ENCODE measurements at places on chromosomes 2 and 18.

DNA sequence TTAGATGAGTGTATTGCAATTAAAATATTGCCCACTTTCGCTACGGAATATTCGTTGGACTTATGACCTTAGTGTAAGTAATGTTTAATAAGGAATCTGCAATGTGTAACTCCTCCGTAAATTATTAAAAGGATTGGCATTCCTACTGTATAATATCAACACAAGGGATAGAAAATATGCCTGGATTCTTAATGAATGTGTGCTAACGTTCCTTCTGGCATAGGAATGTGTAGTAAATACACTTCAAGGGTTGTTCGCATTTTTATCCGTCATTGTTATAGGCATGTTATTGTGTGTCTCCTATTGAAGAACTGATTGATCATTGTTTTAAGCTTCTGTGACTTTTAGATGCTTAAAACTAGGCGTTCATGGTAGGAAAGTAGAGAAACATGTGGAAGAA, 134.5 kb downstream of the NEDD4L start:
- no peak for DNase-seq

GRCh38 chr2:217773539-217773938, 229.3 kb downstream of the TNS1 start:
- no peak for DNase-seq

DNA sequence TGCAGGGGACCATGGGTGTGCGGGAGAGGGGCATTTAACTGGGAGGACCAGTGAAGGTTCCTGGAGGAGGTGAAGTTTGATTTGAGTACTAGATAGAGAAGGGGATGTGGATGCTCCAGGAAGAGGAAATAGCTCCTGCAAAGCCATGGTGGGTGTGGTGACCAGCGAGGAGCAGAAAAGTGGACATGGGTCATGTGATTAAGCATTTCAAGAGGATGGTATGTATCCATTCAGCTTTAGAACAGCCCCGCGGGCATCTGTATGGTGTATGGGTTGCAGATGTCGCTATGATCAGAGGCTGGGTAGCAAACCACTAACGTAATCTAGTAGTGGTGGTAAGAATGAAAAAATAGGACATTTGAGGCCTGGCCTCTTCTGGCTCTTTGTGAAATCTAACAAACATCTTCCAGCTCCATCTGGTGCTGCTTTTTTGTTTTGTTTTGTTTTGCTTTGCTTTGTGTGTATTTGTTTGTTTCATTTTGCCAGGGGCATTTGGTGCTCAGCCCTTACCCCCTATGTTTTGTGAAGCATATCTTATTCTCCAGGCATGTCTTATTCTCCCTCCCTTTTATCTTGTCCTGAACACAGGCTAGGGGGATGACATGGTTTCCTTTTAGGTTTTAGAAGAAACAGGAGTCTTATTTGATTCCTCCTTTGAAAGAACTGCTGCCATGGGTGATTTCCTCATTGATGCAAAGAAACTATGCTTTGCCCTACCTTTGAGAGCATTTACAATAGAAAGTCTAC, 226.1 kb downstream of the LRRTM1 start:
- no peak for DNase-seq

GRCh38 chr2:26846334-26847306, 1.3 kb upstream of the DPYSL5 start:
- DNase-seq, result peak; percentile 8

- DNase-seq, result no peak
Measured at GRCh38 chr2:68282811-68283418, 30.6 kb upstream of the PPP3R1 start.

- DNase-seq, result no peak
Measured at GRCh38 chr2:10993001-10993481, 81.3 kb downstream of the KCNF1 start.

DNA sequence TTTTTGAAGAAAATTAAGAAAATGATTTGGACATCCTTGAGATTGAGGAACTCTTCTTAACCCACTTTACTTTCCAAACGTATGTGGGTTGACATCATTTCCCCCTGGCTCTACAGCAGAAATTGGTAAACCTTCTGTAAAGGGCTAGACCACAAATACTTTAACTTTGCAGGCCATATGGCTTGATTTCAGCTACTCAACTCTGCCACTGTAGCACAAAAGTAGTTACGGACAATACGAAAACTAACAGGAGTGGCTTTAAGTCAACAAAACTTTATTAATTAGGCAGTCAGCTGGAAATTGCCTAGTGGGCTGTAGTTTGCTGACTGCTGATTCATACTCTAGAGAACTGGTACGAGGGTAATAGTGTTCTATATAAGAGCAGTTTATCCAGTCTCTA, 83.2 kb upstream of the DTNB start:
- DNase-seq, result no peak

DNA sequence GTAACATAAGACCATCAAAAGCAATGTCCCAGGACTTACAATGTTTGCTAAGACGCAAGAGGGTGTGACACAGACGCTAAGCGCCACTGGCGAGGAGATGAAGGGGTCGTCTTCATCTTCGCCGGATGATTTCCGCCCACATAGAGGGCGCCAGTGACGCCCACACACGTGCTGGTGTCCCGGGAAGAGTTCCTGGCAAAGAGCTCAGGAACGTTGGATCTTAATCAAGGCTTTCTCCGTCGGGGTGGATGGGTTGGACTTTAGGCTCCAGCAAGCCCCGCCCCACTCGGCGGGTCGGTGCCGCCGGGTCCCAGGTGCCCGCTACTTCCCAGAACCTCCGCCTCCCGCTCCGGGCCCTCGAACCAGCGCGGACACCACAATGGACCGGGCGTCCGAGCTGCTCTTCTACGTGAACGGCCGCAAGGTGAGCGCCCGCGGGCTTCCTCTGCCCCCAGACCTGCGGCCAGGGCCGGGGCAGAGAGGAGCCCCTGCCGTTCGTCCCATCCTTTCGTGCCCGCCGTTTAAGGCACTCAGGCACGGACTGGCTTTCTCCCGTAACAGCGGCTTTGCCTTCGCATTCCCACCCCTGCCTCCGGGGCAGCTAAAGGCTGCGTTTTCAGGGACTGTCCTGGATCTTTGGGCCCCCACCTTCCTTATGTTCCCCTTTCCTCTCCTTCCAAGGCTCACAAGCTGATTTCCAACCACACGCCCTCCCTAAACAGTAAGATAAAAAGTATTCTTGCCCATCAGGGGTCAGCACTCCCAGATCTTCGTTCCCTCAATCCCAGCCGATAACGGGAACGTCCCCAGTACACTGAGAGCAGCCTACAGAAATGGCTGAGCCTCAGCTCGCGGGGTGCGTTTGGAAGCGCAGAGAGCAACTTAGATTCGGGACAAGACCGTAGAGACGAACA, at the start of gene AOX1:
AOX1 (plus strand) TSS at position 285 of the 914 bp plus-strand sequence; CDS start at position 380, 95 bp downstream.
- DNase-seq, result no peak

GRCh38 chr2:33229646-33230045, 246.8 kb upstream of the RASGRP3 start:
- DNase-seq, result no peak

DNA sequence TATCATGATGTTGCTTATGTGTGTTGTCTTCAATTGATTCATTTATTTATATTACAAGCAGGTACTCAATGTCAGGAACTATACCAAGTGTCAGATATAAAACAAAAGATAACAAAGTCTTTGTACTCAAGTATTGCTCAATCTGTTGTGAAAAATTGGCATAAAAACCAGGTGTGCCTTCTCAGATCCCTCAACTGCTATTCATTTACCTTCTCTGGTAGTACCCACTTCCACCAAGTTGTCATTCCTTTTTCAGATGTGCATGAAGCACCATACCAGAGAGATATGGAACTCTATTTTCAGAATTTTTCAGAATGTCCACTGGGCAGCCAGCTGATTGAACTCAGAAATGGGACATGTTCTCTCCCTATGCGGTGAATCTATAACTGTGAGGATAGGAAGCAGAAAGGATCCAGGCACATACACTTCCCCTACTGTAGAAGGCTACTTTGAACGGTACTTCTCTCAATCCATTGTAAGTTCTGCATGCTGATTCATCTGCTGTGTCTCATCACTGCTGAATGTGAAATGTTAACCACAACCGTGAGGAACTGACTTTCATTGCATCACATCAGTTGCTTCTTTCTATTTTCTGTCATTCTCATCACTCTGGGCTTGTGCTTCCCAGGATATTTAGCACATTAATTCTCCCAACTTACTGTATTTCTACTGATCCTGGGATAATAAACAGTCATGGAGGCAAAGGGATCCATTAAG, 1621.3 kb downstream of the SUCLG1 start:
- DNase-seq, result no peak

DNA sequence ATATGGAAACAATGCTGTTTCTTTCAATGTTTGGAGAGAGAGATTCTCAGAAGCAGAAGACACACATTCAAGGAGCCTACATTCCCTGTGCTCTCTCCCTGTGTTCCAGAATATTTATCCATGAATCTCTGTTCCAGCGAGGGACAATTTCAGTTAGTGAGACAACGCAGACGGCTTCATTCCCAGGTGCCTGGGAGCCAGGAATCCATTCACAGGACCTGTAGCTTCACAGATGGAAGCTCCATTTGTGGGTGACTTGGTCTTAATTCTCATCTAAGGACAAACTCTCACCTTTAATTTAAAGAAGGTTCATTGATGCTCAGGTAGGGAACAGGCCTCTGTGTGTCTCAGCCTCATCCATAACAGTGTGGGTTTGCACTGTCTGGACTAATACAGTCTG, 1156.6 kb downstream of the RPIA start:
- DNase-seq, result no peak

GRCh38 chr2:71498261-71498701, 44.9 kb downstream of the DYSF start:
- DNase-seq, result no peak

- DNase-seq, result no peak
Measured at GRCh38 chr2:8418721-8419120, 263.1 kb upstream of the ID2 start.

DNA sequence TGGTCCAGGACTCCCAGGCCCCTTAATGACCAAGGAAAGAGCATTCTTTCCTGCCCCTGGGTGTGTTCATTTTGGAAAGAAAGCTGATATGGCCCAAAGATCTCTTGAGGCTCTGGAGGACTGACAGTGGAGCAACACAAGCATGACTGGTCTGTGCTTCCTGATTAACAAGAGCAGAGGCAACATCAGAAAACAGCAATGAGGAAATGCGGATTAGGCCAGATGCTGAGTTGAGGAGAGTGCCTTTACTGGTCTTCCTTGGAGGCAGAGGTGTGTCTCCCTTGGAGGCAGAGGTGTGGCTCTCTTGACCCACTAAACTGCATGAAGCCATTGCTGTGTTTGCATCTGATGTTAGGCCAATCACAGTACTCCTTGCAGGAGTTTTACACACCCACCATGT, 19.9 kb downstream of the IL36B start:
- DNase-seq, result no peak

DNA sequence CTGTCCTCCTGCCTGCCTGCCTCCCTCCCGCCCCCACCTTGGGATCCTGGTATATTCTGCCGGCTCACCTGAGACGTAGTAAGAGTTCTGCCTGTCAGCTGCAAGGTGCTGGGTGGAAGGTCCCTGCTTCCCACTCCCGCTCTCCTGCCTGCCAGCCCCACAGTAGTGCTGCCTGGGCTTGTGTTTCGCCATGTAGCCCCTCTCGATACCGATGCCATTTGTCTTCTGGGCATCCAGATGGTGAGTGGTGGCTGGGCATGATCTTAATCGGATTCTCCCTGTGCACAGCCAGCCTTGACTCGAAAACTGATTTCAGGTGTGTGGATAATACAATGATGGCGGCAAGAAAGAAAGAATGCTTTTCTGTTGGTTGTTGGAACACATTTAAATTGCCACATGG, 184.9 kb downstream of the AGAP1 start:
- no peak for DNase-seq

DNA sequence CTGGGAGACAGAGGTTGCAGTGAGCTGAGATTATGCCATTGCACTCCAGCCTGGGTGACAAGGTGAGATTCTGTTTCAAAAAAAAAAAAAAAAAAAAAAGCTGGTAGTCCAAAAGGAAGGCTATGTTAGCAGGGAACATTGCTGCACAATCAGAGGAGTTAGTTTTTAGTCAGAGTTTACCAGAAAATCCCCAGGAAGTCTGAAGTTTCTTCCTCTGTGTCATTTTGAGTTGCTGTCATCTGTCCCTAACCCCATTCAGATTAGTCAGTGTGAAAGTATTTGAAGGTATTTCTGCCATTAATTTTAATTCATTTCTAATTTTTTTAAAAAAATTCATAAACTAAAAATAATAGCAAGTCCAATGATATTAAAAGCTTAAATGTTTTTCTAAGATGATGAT, 33.5 kb upstream of the CERS6 start:
- DNase-seq, result no peak

- DNase-seq, result peak; percentile 11
Measured at GRCh38 chr2:71923887-71924533, 223.7 kb downstream of the CYP26B1 start.

DNA sequence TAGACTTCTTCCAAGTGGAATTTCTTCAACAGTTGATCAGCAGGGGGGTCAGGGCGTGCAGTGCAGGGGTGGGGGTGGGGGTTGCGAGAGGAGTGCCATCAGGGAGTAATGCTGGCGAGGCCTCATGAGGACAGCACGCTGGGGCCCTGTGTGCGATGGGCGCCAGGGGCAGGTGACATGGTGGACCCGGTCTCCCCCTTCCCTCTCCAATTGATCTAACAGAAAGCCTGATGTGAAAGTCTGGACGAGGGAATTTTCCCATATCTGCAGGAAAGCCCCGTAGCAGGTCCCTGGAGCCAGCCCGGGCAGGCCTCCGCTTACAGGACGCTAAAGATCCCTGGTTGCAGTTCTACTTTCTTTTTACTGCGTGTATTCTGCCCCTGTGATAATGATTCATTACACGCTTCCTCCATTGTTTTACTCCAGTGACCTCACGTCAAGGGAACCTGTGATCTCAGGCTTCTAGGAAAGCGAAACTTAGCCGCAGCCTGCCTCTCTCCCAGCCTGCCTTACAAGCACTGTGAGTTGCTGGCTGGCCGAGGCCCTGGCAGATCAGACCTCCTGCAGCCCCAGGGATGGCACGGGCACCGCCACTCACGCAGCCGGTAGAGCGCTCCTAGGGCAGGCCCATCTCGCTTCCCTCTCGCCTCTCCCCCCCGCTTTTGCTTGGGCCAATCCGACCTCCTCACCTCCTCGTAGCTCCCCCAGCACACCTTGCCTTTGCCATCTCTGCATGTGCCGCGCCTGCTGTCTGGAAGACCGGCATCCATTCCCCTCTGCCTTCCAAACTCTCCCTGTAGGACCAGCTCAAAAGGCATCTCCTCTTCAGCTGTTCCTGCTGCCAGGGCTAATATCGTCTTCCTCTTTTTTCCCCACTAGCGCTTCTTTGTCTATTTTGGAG, 19.2 kb downstream of the NEURL3 start:
- no peak for DNase-seq
